ENCODE measurements at places on chromosomes 12 and 14. TPM values are rescaled to one million over a fixed set of nuclear protein-coding genes. Genes with fewer than 3 reads are reported as not detected.

- peak; percentile 72 for DNase-seq
Measured at GRCh38 chr14:23056956-23057756, at the start of gene CDH24. Gene CDH24, minus strand, starts transcription at chr14:23057520. Its CDS starts 1,787 bp downstream, at chr14:23055733.

- DNase-seq = no peak
Measured at GRCh38 chr12:66195242-66195641, 6.2 kb downstream of the IRAK3 start.

CPNE6 gene
- total RNA-seq = not detected

FAM90A1 gene
- not detected for total RNA-seq

MAP1LC3B2 gene
- not detected for total RNA-seq

RNU4-1 gene
- total RNA-seq = 1,670 TPM

Data from OCI-LY7 (cell line).